ENCODE measurements at places on chromosomes 2 and 18.

GRCh38 chr2:238320648-238321281, 447 bp downstream of the TRAF3IP1 start:
- DNase-seq: no peak

DNA sequence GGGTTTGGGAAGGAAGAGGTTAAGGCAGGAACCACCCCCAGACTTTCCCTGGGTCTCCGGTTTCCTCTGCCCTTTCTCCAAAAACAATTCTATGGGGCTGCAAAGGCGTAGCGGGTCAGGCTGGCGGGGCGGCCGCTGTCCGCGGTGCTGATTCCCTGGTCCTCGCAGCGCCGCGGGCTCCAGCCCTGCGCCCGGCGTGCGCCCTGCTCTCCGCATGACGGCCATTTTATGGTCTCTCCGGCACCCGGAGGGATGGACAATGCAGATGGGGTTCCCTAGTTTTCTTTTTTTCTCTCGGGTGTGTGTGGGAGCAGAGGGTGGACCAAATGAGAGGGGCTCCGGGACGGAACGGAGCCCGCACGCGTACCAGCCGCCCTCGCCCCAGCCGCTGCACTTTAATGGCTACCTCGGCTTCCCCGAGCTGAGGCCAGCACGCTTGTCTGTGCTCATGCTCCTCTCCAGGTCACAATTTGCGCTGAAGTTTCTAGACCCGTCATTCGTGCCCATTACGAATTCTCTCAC, 1.6 kb downstream of the ST8SIA3 start:
- DNase-seq: peak; percentile 17

GRCh38 chr2:219149667-219150066, 10.9 kb downstream of the NHEJ1 start:
- no peak for DNase-seq

DNA sequence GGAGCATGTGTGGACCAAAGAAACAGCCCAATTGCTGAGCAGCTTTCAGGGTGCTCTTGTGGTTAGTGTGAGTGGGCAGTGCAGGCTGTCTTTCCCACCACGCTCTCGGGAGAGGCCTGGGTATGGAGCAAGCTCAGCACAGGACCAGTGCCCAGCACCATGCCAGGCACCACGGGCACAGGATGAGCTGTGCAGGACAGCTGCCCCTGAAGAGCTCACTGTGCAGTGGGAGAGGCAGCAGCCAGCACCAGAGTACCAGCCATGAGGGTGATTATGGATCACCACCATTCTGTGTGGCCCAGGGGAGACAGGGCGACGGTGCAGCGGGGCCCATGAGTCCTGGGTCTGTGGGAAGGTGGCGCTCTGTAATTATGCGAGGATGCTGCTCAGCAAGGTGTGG, 29.7 kb upstream of the FAHD2A start:
- no peak for DNase-seq

DNA sequence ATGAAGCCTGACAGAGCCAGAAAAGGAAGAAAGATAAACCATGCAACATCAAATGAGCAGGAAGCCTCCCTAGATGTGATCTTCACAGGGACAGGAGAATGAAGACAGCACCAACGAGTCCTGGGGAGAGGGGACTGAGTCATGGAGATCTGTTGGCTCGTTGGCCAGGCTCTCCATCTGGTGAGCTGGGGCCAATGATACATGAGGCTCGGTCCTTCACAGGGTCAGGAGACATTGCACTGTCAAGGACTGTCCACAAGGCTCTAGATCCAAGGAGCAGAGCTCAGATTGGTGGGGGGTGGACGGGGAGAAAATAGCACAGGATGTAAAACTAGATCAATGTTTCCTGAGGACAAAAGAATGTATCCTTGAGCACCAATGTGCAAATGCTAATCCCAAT, 735 bp downstream of the CD207 start:
- DNase-seq: no peak

DNA sequence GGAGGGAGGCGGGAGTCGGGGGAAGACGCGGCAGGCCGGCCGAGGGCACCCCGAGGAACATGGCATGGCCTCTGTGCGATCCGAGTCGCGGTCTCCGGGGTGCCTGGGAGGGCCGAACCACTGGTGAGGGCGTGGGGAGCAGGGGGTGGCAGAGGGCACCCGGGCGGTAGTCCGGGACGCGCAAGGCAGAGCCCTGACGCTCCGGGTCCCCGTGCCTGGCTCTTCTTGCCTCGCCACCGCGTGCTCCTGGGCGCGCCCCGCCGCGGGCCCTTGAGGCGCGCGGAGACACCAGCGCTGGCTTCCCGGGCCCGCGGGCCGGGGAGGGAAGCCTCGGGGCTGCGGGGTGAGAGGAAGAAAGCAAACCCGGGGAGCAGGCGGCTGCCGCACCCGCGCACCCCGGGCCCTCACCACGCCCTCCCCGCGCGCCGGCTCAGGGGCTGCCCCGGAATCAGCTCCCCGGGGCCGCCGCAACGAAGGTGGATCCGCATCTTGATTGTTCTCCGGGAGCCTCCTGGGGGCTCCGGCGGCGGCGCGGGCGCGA, 4.3 kb downstream of the SOX11 start:
- DNase-seq: no peak

GRCh38 chr2:162267496-162267895, 24.3 kb upstream of the FAP start:
- DNase-seq: no peak

- DNase-seq: peak; percentile 27
Observed at GRCh38 chr2:85682378-85682777, 11.8 kb upstream of the GNLY start.

- no peak for DNase-seq
Observed at GRCh38 chr2:116724550-116724949, 1089.9 kb upstream of the DDX18 start.

DNA sequence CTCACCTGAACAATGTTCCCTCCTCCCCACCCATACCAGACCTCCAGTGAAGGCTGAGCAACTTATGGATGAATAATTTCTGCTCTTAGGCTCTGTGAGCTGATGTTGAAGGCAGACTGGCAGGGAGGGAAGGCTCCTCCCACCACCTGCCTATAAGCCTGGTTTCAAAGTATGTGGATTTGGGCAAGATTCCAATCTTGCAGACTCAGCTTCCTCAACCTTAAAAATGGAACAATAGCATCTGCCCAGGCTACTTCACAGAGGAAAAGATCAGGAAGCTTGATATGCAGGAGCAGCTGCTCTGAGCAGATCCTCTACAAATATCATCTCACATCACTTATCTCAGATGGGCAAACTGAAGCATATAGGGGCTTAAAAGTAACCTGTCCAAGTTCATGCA, 112.2 kb downstream of the ZFP36L2 start:
- no peak for DNase-seq

DNA sequence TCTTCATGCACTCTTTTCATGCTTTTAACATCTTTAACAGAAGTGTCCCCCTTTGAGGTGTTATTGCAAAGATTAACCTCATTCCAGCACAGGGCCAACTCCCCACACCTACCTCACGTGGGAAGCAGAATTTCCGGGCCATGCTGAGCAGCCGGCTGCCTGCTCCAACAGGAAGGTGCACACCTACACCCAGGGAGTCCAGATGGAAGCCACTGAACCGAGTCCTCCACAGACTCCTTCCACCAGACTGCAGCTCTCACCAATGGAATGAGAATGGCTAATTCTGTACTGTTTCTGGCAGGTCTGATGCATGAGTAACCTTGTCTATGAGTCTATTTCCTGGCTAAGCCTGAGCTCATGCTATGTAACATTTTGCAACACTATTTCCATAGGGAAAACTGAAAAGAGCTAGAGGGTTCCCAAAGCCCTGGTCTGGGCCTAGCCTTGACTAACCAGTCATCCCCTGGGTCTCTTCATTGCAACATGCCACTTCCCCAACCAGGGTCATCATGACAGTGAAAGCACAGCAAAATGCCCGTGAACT, 11.0 kb downstream of the ERFE start:
- DNase-seq: no peak
